ENCODE measurements at places on chromosomes 4 and X.

GRCh38 chrX:31483336-31483735, 411.5 kb upstream of the FTHL17 start:
- DNase-seq, result no peak

GRCh38 chr4:38452009-38452408, 212.0 kb upstream of the KLF3 start:
- no peak for DNase-seq

DNA sequence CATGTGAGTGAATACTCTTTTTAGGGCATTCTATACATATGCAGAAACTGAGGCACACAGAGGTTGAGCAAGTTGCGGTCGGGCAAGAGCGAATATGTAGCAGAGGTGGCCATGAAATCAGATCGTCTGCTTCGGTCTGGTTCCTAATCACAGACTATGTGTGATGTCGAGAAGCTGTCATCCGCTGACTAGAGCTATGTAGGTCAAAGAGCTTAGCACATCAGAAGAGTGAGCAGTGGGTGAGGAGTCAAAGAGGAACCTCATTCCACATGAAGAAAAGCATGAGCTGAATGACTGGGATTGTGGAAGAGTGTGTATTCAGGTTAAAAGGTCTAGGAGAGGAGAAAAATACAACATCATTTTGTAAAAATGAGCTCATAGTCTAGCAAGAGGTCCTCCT, 19.0 kb downstream of the GAB3 start:
- no peak for DNase-seq

DNA sequence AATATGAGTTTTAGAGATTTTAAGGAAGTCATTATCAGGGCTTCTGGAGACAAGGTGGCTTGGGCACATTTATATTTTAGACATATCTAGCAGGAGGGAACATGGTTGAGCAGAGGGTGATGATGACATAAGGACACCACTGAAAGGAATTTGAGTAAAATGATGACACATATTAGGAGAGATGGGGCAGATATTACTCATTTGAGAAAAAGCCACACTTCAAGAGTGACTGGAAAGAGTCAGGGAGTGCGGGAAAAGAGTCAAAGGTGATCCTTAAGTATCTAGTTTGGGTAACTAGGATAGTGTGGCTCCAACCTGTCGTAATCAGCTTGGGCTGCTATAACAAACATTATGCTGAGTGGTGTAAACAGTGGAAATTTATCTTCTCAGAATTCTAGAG, 377.7 kb downstream of the PACRGL start:
- DNase-seq, result no peak
